ENCODE measurements at places on chromosomes 3 and 15. TPM values are rescaled to one million over a fixed set of nuclear protein-coding genes. Genes with fewer than 3 reads are reported as not detected.

GRCh38 chr15:71391421-71392088 is 276.3 kb downstream of the THSD4 start:
- no peaks in the 10 kb centered on the region for H3K36me3 ChIP-seq
- H3K4me1 ChIP-seq, result 0 out of 2 replicates have a peak, but pooled peaks cover 7% of the 10 kb centered on the region
- no peak for DNase-seq
- no peak overlapping the region for H3K4me3 ChIP-seq
- no peaks in the 10 kb centered on the region for H3K27me3 ChIP-seq

DNA sequence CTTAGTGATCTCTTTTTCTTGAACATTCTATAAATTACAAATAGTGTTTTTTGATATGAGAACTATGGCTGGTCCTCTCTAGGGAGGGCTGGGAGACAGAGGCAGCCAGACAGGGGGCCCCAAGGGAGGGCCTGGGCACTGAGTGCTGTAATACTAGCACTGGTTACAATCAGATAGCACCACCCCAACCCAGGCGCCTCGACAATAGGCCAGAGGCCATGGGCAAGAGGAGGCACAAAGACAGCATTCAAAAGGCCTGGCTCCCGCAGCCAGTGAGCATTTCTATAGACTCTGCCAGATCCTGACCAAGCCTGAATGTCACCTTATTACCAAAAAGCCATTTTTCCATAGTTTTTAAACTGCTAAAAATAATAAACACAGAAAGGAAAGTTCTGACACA is 158.5 kb downstream of the THRB start:
- no peak overlapping the region for H3K4me3 ChIP-seq
- H3K27ac ChIP-seq, result no peak overlapping the region
- H3K27me3 ChIP-seq, result no peaks in the 10 kb centered on the region
- no peaks in the 10 kb centered on the region for H3K36me3 ChIP-seq

DNA sequence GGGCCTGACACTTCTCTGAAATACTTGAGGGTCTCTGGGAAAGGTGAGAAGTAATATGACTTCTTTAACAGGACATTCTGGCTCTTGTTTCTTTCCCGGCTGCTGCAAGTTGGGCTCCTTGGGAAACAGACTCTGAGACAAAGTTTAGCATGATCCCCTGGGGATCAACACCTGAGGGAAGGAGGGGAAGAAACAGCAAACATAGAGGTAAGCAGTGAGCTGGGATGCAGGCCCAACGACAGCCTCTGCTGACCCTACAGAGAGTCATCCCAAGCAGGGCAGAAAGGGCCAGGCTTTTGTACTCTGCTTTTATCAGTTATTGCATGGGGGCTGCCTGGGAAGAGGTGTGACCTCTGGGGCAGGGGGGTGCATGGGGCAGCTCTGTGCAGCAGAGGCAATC is 26.8 kb upstream of the DUT start:
- no peak overlapping the region for H3K27ac ChIP-seq
- H3K27me3 ChIP-seq, result no peaks in the 10 kb centered on the region
- H3K36me3 ChIP-seq, result no peaks in the 10 kb centered on the region
- no peak overlapping the region for H3K4me3 ChIP-seq
- no peaks in the 10 kb centered on the region for H3K4me1 ChIP-seq
- no peak for DNase-seq

- H3K27me3 ChIP-seq, result no peaks in the 10 kb centered on the region
- no peaks in the 10 kb centered on the region for H3K36me3 ChIP-seq
- H3K4me1 ChIP-seq, result no peaks in the 10 kb centered on the region
- no peak overlapping the region for H3K27ac ChIP-seq
- H3K4me3 ChIP-seq, result no peak overlapping the region
Measured at GRCh38 chr15:60782316-60782715, 303.4 kb upstream of the ICE2 start.

DNA sequence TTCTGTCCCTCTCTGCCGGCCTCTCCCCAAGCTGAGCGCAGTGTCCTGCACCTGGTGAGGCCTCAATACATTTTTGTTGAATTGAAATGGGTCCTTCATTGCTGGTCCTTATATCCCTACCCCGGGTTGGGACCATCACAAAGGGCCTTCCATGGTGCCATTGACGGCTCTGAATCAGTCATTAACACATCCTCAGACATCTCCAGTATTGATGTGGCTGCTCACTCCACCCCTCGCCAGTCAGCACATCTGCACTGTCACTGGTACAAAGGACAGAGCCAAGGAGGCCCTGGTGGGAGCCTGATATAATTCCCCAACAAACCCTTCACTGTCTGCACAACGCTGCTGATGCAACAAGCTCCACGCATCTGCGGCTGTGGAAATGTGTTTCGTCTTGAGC is 191.6 kb upstream of the TOPAZ1 start:
- peaks cover 48% of the 10 kb centered on the region for H3K4me1 ChIP-seq
- DNase-seq, result no peak
- no peak overlapping the region for H3K27ac ChIP-seq
- no peaks in the 10 kb centered on the region for H3K27me3 ChIP-seq

DNA sequence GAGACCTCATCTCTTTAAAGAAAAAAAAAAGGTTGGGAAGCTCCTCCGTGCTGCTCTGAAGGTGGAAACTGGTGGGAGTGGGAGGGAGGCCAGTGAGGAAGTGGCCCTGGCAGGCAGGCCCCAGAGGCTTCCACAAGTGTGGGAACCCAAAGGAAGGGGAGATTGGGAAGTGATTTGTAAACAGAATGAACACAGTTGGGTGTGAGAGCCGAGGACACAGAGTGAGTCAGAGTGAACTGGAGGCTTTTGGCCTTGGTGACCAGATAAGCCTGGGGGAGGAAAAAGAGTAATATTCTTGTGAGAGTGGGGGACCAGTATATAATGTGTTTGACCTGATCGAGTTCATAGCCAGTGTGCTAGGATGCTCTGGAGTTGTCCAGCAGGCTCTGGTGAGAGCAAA is 23.0 kb downstream of the MKRN2 start:
- no peaks in the 10 kb centered on the region for H3K27me3 ChIP-seq
- no peaks in the 10 kb centered on the region for H3K4me1 ChIP-seq
- no peak for DNase-seq
- H3K4me3 ChIP-seq, result no peak overlapping the region
- peaks cover 35% of the 10 kb centered on the region for H3K36me3 ChIP-seq
- H3K27ac ChIP-seq, result no peak overlapping the region

GRCh38 chr3:9098716-9099675 is 135.7 kb upstream of the RAD18 start:
- DNase-seq, result peak; percentile 72
- no peak overlapping the region for H3K27ac ChIP-seq
- H3K4me3 ChIP-seq, result no peak overlapping the region
- no peaks in the 10 kb centered on the region for H3K36me3 ChIP-seq

DNA sequence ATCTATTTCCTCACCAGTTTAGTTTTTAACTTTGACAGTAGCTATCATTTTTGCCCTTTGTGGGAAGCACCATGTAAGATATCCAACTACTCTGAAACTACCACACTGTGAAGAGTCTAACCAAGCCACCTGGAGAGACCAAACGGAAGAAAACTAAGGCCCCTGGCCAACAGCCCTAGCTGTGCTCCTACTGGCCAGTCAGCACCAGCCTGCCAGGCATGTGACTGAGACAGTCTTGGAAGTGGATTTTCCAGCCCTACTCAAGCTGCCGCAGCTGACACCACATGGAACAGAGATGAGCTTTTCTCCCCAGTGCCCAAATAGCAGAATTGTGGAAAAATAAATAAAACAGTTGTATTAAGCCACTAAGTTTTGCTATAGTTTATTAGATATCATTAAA is 2.9 kb upstream of the TBC1D5 start:
- no peak overlapping the region for H3K4me3 ChIP-seq
- no peaks in the 10 kb centered on the region for H3K36me3 ChIP-seq
- peaks cover 19% of the 10 kb centered on the region for H3K4me1 ChIP-seq
- DNase-seq, result no peak
- H3K27ac ChIP-seq, result no peak overlapping the region

GRCh38 chr3:178505832-178506231 is 30.4 kb upstream of the KCNMB2 start:
- H3K27ac ChIP-seq, result no peak overlapping the region
- no peaks in the 10 kb centered on the region for H3K4me1 ChIP-seq
- no peak for DNase-seq
- no peak overlapping the region for H3K4me3 ChIP-seq
- no peaks in the 10 kb centered on the region for H3K27me3 ChIP-seq

DNA sequence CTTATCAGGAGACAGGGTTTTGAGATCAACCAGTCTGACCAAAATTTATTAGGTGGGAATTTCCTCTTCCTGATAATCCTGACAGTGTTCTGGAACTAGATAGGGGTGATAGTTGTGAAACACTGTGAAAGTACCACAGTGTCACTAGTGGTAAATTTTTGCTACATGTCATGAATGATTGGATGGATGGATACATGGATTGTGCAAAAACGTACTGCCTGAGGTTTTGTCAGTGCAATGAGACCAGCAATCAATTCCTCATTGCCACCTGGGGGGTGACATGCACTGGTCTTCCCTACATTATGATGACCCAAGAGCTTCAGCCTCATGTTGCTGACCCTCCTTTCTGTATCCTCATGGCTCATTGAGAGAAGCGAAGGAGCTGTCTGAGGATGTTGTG is 123.5 kb downstream of the SLCO3A1 start:
- peaks cover 32% of the 10 kb centered on the region for H3K4me1 ChIP-seq
- H3K27me3 ChIP-seq, result no peaks in the 10 kb centered on the region
- no peak overlapping the region for H3K27ac ChIP-seq
- no peak for DNase-seq
- H3K36me3 ChIP-seq, result no peaks in the 10 kb centered on the region
- H3K4me3 ChIP-seq, result no peak overlapping the region

- peaks cover 21% of the 10 kb centered on the region for H3K4me1 ChIP-seq
- peak; percentile 84 for DNase-seq
- H3K27ac ChIP-seq, result peak within 1 kb of the TSS; percentile 83
- H3K4me3 ChIP-seq, result peak within 1 kb of the TSS; percentile 73
Measured at GRCh38 chr3:101512646-101513418, at the start of gene SENP7. Gene SENP7 (minus strand): TSS chr3:101513212. CDS start chr3:101513130, 82 bp downstream.

GRCh38 chr3:155370198-155370597 is 76.7 kb upstream of the STRIT1 start:
- H3K4me1 ChIP-seq, result no peaks in the 10 kb centered on the region
- DNase-seq, result no peak
- H3K27ac ChIP-seq, result no peak overlapping the region

DNA sequence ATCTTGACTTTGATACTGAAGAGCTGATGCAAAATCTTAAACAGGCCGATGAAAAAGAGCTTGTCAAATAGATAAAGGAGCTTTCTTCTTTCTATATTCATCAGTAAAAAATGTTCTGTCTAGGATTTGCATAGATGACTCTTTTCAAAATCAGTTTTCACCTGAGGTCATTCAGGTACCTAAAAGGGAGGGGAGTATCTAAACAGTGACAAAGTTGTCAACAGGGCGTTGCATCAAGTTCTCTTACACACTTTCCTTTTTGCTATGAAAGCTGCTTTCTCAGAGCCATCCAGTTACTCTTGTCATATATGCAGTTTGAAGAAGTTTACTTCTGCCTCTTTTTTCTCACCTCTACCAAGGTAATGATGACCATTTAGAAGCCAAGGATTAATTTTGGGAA is 60.0 kb downstream of the AKAP13 start:
- peaks cover 34% of the 10 kb centered on the region for H3K4me1 ChIP-seq
- H3K36me3 ChIP-seq, result no peaks in the 10 kb centered on the region
- H3K27ac ChIP-seq, result no peak overlapping the region
- H3K4me3 ChIP-seq, result no peak overlapping the region
- no peaks in the 10 kb centered on the region for H3K27me3 ChIP-seq

DNA sequence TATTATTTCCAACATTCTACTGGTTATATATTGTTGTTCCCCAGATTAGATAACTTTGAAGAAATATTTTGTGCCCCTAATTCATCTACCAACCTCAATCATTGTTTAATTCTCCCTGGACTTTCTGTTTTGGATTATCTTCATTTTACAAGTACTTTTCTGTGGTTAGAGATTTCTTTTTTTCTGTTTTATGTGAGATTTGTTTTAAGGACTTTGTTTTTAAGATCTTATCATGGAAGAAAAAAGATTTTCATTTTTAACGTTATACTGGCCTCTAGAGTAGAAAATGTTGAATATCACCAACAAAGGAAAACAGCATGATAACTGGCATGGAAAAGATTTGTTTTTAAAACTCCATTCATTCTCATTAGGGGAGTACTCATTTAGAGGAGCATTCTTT is 210.9 kb upstream of the KCNMB2 start:
- no peaks in the 10 kb centered on the region for H3K27me3 ChIP-seq
- H3K27ac ChIP-seq, result no peak overlapping the region
- peaks cover 13% of the 10 kb centered on the region for H3K4me1 ChIP-seq
- no peak overlapping the region for H3K4me3 ChIP-seq

- no peak for DNase-seq
- H3K27ac ChIP-seq, result no peak overlapping the region
- no peak overlapping the region for H3K4me3 ChIP-seq
- no peaks in the 10 kb centered on the region for H3K4me1 ChIP-seq
- no peaks in the 10 kb centered on the region for H3K36me3 ChIP-seq
Measured at GRCh38 chr3:156252656-156253055, 132.3 kb downstream of the KCNAB1 start.

DNA sequence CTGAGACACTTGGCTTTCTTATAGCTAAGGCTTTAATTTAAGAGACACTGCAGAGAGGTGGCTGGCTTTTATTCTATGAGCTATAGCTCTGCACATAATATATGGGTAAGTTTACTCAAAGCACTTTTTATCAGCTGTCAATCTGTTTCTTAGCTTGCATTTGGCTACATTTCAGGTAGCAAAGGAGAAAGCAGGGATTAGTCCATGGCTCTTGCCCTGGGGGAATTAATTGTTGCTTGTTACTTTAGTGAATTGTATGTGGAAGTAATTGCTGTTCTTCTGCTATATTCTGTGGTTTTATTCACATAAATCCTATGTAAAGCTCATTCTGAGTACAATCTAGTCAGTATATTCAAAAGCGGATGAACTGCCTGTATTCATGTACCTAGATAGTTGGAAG is 14.4 kb upstream of the CCDC39 start:
- no peak overlapping the region for H3K27ac ChIP-seq
- no peaks in the 10 kb centered on the region for H3K27me3 ChIP-seq
- no peaks in the 10 kb centered on the region for H3K4me1 ChIP-seq
- no peaks in the 10 kb centered on the region for H3K36me3 ChIP-seq
- DNase-seq, result no peak

GRCh38 chr3:62143843-62144450 is 229.4 kb downstream of the FEZF2 start:
- H3K4me1 ChIP-seq, result no peaks in the 10 kb centered on the region
- no peak for DNase-seq
- H3K27ac ChIP-seq, result no peak overlapping the region
- no peak overlapping the region for H3K4me3 ChIP-seq
- H3K27me3 ChIP-seq, result no peaks in the 10 kb centered on the region
- no peaks in the 10 kb centered on the region for H3K36me3 ChIP-seq

The IL5RA gene
- not detected for total RNA-seq

The CAMK1 gene
- total RNA-seq, result 3.1 TPM

The CRABP1 gene
- not detected for total RNA-seq

The SCG5 gene
- 0.39 TPM for total RNA-seq

The LRTM1 gene
- not detected for total RNA-seq

The CNTN4 gene
- total RNA-seq, result not detected

The BNC1 gene
- total RNA-seq, result 0.83 TPM
